Karpas-422 (cell line): ENCODE measurements at places on chromosomes 1 and 21.

DNA sequence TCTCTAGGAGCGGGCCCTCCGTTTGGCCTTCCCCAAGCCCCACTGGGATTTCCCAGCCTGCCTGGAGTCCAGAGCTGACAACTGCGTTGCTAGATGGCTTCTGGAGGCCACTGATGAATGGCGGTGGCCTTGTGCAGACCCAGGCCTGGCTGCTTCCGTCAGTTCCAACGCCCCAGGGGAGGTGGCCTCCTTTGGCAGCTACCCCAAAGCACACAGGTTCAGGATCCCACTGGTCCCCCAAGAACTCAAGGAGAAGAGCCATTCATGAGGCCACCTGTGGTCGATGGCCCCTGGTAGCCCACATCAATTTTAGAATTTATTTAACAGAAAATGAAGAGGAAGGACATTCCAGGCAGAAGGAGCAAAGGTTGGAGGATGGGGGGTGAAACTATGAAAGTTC, 85.2 kb downstream of the LACTBL1 start:
- H3K4me1 ChIP-seq: peaks cover 7% of the 10 kb centered on the region
- H3K27ac ChIP-seq: no peak overlapping the region
- no peak for DNase-seq

DNA sequence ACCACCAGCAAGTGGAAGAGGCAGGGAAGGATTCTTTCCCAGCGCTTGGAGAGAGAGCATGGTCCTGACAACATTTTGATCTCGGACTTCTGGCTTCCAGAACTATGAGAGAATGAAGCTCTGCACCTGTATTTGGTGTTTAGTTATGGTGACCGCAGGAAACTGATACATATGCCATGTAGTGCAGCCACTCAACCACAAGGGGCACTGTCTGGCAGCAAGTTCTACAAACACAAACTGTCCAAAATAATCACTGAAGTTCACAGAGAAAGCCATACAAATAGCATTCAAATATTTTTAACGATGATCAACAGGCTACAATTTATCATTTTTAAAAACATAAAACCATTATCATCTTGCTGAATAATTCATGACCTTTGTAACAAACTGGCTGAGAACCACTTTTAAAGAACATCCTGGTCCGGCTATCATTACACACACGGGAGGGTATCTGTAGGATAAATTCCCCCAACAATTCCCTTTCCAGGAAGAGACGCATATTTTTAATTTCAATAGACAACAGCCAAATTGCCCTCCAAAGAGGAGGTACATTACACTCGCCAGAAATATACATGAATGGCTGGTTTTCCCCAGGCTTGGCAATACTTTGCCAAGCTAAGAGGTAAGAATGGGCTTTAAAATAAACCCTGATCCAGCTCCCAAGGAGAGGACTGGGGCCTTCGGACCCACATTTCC, 9.2 kb upstream of the CBR3 start:
- peak; percentile 68 for DNase-seq
- H3K27me3 ChIP-seq: no peaks in the 10 kb centered on the region
- no peaks in the 10 kb centered on the region for H3K4me1 ChIP-seq
- no peak overlapping the region for H3K27ac ChIP-seq
- H3K4me3 ChIP-seq: no peak overlapping the region

- no peak for DNase-seq
- no peak overlapping the region for H3K4me3 ChIP-seq
- H3K4me1 ChIP-seq: peaks cover 28% of the 10 kb centered on the region
- no peaks in the 10 kb centered on the region for H3K36me3 ChIP-seq
- H3K27ac ChIP-seq: no peak overlapping the region
These were observed 3.0 kb downstream of the ARTN start for GRCh38 chr1:43936431-43937151.

- H3K27me3 ChIP-seq: no peaks in the 10 kb centered on the region
- no peaks in the 10 kb centered on the region for H3K4me1 ChIP-seq
- H3K4me3 ChIP-seq: no peak overlapping the region
- DNase-seq: peak; percentile 85
- H3K36me3 ChIP-seq: no peaks in the 10 kb centered on the region
- H3K27ac ChIP-seq: no peak overlapping the region
These were observed 64.3 kb downstream of the PRKAA2 start for GRCh38 chr1:56709269-56709880.
